ENCODE measurements at places on chromosomes 2 and 18.
A peak's percentile ranks its signal among the peaks of the same experiment; 100 is the strongest.

- peak; percentile 91 for DNase-seq
Measured at GRCh38 chr2:3651691-3652648, 6.0 kb upstream of the ALLC start.

GRCh38 chr2:74911061-74911460 lies 47.4 kb upstream of the POLE4 start:
- no peak for DNase-seq

GRCh38 chr18:55290898-55291297 lies 297.1 kb downstream of the TCF4 start:
- no peak for DNase-seq

DNA sequence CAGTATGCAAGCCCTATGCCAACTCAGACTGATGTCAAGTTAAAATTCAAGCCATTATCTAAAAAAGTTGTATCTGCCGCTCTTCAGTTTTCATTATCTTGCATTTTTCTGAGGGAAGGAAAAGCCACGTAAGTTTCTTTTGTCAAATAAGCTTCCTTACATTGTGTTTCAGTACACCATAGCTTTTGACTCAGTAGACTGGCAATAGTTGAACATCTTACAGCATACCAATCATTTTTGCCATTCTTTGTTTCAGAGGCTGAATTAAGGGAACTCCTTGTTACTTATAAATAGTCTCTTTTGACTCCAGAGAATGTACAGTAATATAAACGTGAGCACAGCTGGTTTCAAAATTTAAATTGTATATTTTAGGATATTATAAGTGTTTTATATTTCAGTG lies 120.6 kb downstream of the EHBP1 start:
- no peak for DNase-seq

GRCh38 chr2:184444217-184444616 lies 154.1 kb upstream of the ZNF804A start:
- DNase-seq, result no peak

DNA sequence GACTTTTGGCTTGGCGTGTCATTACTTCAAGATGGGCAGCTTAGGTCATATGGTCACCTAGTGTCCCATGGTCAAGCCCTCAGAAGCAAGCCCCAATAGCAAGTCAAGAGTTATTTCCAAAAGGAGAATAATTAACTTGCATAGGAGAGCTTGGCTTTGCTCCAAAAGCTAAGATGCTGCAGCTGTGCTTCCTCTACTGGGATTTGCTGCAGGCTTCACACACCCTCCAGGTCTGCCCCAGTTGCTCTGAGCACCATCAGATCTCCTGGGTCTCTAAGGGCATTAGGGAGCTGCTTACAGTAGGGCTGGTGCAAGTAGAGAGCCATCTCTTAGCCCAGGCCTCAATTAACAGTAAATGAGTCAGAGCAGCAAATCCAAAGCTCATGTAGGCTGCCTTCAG lies 46.6 kb downstream of the THUMPD2 start:
- no peak for DNase-seq

DNA sequence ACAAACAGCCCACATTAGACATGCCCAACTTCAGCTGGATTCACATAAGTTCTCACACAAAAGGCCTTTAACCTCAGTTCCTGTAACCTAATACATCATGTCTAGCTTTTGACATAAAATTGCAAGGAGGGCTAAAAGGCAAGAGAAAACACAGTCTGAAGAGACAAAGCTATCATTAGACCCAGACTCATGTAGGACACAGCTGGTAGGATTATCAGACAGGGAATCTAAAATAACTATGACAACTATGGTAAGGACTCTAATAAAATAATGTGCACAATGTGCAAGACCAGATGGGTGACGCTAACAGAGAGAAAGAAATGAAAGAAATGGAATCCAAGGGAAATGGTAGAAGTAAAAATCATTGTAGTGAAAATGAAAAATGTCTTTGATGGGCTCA lies 643.2 kb upstream of the RAB6C start:
- DNase-seq, result no peak

DNA sequence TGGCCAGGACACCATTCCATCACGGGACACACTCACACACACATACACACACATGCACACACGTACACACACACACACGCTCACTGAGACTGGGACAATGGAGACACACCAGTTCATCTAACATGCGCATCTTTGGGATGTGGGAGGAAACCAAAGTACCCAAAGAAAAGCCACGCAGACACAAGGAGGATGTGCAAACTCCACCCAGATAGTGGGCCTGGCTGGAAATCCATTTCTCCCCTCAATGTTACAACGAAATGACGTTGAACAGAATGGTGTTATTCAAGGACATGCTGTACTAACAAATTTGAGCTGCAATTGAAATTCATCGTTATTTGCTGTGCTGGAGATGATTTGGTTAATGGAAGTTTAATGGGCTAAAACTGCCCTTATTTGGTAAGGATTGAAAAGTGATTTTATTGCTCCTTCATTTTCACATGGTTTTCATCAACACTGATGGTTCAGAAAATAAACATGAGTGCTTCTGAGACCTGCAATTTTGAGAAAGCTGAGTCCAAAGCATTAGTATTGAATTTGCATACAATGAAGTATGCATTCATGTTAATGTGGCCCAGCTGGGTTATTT lies 110.0 kb downstream of the KCNE4 start:
- no peak for DNase-seq

DNA sequence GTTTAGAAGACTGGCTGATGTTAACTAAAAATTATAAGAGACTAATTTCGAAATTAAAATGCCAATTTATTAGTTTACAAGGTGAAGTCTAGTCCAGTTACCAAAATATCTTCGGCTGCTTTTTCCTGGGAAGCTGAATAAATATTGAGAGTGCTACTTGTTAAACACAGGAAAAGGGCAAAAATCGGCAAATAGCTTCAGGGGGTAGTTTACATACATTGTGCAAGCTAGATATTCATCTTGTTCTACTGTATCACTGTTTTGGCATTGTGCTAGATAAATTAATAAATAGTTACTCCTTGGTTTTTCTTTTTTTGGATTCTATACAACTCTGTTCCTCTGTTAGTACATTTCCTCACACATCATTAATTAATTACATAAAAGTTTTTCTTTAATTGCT lies 29.3 kb downstream of the NHEJ1 start:
- no peak for DNase-seq

DNA sequence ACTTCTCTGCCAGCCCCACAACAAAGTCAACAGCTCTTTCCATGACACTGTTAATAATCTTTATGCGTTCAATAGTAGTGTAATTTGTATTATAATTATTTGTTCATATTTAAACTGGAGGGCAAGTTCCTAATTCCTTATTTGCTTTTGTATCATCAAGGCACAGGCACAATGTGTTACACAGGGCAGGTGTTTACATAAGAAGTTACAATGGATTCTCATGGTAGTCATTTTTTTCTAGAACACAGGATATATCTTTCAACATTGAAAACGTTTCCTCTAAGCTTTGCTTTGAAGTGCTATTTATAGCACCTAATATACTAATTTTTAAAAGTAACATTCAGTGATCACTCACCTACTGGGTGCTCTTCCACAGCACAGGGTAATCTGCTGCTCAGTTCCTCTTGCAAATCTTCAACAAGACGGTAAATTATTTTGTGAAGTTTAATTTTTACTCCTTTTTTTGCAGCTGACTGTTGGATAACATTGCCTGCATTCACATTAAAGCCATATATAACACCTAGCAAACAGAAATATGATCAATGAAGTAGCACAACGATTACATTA lies 7.3 kb downstream of the RPS27A start:
- no peak for DNase-seq

DNA sequence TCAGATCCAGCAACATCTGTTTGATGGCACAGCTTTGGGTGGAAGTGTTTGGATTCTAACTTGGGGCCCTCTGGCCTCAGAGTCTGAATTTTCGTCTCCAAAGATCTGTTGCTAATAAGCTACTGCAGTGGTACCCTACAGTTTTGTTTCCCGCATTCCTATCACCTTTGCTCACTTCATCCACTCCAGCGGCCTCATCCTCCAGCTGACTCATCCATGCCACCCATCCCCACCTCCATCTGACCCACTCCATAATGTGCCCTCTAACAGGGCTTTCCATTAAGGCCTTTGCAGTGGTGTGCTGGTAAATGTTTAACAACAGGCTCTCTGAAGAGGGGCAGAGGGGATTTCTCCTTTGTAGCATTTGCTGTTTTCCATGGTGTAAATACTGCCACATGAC lies 225.5 kb downstream of the TGIF1 start:
- DNase-seq, result no peak

- no peak for DNase-seq
Measured at GRCh38 chr2:238925816-238926521, 78.1 kb downstream of the TWIST2 start.

GRCh38 chr2:152421521-152422370 lies 86.8 kb downstream of the FMNL2 start:
- no peak for DNase-seq

GRCh38 chr2:172116107-172116506 lies 13.4 kb upstream of the DLX2 start:
- DNase-seq, result no peak

DNA sequence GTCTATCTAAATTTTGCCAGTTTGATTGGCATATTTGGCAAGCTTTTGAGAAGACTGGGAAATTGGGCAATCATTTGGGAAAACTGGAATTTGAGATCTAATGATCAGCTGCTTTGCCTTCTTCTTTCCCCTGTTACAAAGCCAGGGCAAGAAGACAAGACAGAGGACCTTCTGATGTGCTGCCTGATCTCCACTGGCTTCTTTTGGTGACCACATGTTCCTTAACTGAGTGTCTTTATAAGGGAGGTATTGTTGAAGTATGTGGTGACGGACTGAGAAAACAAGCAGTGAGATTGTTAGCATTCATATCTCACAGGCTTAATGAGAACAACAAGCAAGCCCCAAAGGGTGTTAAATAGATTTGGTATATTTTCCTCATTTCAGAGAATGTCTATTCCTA lies 175.8 kb downstream of the SLC8A1 start:
- DNase-seq, result no peak

DNA sequence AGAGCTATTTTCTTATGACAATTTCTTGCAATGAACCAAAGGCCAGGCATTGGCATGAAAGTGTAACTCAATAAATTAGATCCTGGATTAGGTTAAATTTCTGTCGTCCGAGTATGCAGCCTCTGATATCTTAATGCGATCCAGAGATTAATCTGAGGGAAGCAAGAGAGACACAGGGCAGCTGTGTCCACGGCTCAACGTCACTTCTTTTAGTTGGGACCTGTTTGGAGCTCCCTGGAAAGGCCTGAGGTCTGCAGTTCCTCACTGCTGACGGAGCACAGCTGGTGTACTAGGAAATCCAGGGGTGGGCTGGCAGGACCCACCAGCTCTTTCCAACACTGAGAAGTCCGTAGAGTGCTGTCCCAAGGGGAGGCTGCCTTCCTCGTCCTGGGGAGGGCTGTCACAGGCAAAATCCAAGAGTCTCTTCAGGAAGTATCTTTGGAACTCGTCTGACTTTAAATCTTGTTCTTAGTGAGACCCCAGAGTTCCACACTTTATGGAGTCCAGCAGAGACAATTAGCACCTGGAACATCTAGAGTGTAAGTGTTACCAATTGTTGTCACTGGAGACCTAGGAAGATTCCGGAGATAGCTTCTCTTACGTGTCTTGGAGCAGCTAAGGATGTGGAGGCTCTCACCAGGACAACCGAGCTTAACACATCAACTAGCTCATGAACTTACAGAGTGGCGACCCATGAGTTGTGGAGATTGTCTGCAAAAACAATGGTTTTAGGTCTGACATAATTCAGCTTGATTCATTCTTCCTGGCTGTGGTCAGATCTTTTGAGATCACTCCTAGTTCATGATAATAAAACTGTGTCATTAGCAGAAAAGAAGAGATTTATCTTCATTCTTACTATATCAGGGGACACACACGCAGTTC lies 173.7 kb downstream of the ACKR3 start:
- no peak for DNase-seq

- DNase-seq, result no peak
Measured at GRCh38 chr2:130765464-130765863, 10.1 kb downstream of the AMER3 start.

- DNase-seq, result no peak
Measured at GRCh38 chr2:241463276-241464135, 44.9 kb downstream of the STK25 start.

GRCh38 chr2:76678383-76679024 lies 843.7 kb downstream of the LRRTM4 start:
- no peak for DNase-seq

- no peak for DNase-seq
Measured at GRCh38 chr2:197238043-197238365, 72.6 kb downstream of the ANKRD44 start.

DNA sequence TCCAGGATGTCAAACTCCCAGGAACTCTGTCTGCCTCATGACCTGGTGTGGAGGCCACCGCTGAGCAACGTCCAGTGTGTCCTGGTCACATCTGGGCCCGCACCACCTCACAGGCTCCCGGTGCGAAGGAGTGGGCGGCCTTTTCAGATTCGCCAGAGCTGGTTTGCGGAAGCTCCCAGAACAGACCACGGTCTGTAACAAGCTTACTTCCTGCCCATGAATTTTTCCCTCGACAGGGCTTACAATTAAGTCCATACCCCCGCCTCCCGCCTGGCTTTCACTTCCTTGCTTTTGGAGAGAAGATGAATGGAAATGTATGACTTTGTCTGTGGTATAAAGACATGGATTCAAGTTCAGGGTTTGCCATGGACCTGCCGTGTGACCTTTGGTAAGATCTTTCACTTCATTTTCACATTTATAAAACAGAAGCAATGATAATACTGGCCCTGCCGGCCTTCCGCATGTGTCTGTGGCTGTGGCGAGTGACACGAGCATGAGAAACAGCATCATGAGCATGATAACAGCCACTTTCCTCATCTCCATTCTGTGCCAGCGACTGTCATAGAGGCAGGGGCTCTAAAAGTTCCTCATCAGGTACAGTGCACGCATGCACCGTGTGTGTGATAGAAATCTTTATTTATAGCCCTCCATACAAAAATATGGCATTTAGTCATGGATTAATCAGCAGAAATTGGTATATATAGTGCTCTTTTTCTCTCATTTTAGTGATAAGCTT lies 31.0 kb upstream of the KCNF1 start:
- no peak for DNase-seq

GRCh38 chr2:46827274-46828134 lies 88.1 kb downstream of the MCFD2 start:
- DNase-seq, result no peak

- DNase-seq, result no peak
Measured at GRCh38 chr2:106830191-106830590, 55.8 kb downstream of the ST6GAL2 start.

GRCh38 chr18:39208190-39208589 lies 1642.6 kb upstream of the CELF4 start:
- no peak for DNase-seq

DNA sequence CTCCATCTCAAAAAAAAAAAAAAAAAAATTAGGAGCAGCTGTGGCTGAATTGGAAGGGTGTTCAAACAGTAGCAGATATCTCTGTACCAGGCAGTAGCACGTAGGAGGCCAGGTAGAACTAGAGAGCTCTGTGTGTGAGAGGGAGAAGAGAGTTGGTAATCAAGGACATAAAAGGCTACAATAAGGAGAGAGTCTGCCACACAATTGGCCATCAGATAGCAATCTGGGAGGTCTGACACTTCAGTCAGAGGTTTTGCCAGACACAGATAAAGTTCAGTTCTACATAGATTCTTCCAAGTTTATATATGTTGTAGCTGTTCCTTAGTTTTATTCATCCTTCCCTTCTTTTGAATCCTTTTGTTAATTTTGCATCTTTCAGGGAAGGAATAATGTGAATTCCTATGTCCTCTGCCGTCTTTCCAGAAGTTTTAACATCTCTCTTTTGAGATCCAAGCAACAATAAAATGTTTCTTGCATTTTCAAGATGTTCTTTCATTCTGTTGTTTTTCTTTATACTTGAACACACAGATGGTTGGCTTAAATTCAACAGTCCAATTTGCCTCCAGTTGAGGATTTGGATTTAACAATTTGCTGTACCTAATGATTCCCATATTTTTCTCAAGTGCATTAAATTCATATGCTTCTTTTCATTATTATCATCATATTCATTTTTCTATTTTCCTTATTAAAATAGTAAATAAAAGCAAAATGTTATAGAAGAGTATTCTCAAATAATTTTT lies 600.3 kb upstream of the GCFC2 start:
- no peak for DNase-seq
